ENCODE measurements at places on chromosomes 7 and 10.

- H3K4me1 ChIP-seq = peaks cover 2% of the 10 kb centered on the region
- H3K27ac ChIP-seq = no peak overlapping the region
- H3K4me3 ChIP-seq = no peak overlapping the region
- peaks cover 13% of the 10 kb centered on the region for H3K36me3 ChIP-seq
Measured at GRCh38 chr7:129665013-129665401, 53.5 kb downstream of the NRF1 start.

GRCh38 chr7:14144538-14144937, 155.1 kb upstream of the ETV1 start:
- H3K27ac ChIP-seq = no peak overlapping the region
- DNase-seq = no peak
- H3K4me1 ChIP-seq = no peaks in the 10 kb centered on the region
- H3K36me3 ChIP-seq = no peaks in the 10 kb centered on the region
- H3K27me3 ChIP-seq = no peaks in the 10 kb centered on the region

GRCh38 chr7:149524394-149524793, 26.8 kb upstream of the ZNF746 start:
- no peak overlapping the region for H3K27ac ChIP-seq
- H3K4me1 ChIP-seq = no peaks in the 10 kb centered on the region
- no peak for DNase-seq
- peaks cover 4% of the 10 kb centered on the region for H3K27me3 ChIP-seq
- H3K36me3 ChIP-seq = peaks cover 20% of the 10 kb centered on the region

GRCh38 chr7:57404967-57405421, 45.0 kb upstream of the ZNF716 start:
- no peak overlapping the region for H3K27ac ChIP-seq
- no peaks in the 10 kb centered on the region for H3K4me1 ChIP-seq
- no peaks in the 10 kb centered on the region for H3K27me3 ChIP-seq
- no peak for DNase-seq
- H3K4me3 ChIP-seq = no peak overlapping the region

- no peak overlapping the region for H3K27ac ChIP-seq
- DNase-seq = peak; percentile 5
- H3K27me3 ChIP-seq = no peaks in the 10 kb centered on the region
- H3K36me3 ChIP-seq = no peaks in the 10 kb centered on the region
- H3K4me3 ChIP-seq = no peak overlapping the region
Measured at GRCh38 chr7:80288175-80289122, 153.8 kb downstream of the GNAI1 start.

DNA sequence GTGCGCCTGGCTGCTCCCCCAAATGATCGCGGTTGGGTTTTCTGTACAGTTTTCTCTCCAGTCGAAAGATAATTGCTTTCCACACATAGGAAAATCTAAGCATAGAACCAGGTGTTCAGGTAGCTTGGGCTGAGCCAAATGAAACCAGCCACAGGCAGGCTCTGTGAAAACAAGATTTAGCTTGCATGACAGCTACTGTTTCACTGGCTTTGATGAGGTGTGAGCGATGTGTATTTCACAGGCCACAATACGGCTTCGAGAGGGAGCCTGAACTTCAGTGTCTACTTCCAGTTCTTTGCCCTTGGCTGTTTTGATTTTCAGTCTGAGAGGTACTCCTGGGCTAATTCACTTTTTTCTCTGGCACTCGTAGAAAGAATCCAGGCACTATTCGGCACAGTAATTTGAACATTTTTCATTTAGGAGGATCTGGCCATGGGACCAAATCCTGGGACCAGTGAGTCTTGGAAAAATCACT, 110.5 kb downstream of the JCAD start:
- H3K4me3 ChIP-seq = no peak overlapping the region
- H3K27me3 ChIP-seq = no peaks in the 10 kb centered on the region
- H3K4me1 ChIP-seq = no peaks in the 10 kb centered on the region
- no peak for DNase-seq

DNA sequence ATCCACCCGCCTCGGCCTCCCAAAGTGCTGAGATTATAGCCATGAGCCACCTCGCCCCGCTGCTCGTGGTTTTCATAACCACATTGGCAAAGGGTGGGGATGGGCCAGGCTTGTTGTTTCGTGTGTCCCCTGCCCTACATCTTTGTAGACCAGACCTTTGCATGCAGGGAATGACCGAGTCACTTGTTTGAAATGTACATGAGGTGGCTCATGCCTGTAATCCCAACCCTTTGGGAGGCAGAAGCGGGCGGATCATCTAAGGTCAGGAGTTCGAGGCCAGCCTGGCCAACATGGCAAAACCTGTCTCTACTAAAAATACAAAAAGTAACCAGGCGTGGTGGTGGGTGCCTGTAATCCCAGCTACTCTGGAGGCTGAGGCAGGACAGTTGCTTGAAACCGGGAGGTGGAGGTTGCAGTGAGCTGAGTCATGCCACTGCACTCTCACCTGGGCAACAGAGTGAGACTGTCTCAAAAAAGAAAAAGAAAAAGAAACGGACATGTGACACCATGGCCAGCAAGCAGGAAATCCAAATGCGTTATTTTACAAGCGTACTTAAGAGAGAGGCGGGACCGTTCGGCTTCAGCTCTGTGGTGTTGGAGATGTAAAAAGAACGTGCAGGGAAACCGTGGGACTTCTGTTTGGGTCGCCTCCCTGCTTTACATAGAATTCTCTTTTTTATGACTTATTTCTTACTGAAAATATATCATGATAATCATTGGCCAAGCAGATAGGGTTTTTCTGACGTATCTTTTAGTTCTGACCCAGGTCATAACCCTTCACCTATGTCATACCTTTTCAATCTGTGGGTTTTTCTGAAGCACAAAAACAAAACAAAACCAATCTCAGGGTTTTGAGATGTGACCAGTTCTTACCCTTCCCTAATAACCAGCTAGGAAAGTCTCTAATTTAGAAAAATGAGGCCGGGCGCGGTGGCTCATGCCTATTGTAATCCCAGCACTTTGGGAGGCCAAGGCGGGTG, 45.1 kb downstream of the WIPI2 start:
- peak overlapping the region; percentile 27 for H3K27ac ChIP-seq
- DNase-seq = no peak
- peaks cover 14% of the 10 kb centered on the region for H3K36me3 ChIP-seq
- no peak overlapping the region for H3K4me3 ChIP-seq

- peak overlapping the region; percentile 93 for H3K27ac ChIP-seq
- H3K4me1 ChIP-seq = peaks cover 95% of the 10 kb centered on the region
- peaks cover 12% of the 10 kb centered on the region for H3K36me3 ChIP-seq
- no peaks in the 10 kb centered on the region for H3K27me3 ChIP-seq
Measured at GRCh38 chr10:26448706-26449435, 10.7 kb downstream of the APBB1IP start.

DNA sequence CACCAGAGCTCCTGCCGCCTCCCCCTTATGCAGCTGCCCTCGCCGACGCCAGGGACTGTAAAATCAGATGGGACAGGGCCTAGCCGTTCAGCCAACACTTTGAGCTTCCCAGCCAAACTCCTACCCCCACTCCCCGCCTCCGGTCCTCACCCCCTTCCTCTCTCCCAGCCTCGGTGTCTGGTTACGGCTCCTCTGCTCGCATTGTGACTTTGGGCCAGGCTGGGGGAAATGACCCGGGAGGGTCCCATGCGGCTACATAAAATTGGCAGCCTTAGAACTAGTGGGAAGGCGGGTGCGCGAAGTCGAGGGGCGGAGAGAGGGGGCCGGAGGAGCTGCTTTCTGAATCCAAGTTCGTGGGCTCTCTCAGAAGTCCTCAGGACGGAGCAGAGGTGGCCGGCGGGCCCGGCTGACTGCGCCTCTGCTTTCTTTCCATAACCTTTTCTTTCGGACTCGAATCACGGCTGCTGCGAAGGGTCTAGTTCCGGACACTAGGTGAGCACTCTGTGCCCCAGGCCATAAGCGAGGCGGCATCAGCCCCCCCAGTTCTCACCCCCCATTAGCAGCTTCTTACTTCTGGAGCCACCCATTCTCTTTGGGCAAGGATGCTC, at the start of gene KAZALD1:
TSS of gene KAZALD1 (plus strand) at position 366 of the 608 bp plus-strand sequence. CDS start 604 bp downstream, outside the sequence.
- no peak for DNase-seq
- H3K4me1 ChIP-seq = peaks cover 18% of the 10 kb centered on the region
- no peaks in the 10 kb centered on the region for H3K36me3 ChIP-seq
- H3K27me3 ChIP-seq = peaks cover 19% of the 10 kb centered on the region
- peak within 1 kb of the TSS; percentile 95 for H3K27ac ChIP-seq

DNA sequence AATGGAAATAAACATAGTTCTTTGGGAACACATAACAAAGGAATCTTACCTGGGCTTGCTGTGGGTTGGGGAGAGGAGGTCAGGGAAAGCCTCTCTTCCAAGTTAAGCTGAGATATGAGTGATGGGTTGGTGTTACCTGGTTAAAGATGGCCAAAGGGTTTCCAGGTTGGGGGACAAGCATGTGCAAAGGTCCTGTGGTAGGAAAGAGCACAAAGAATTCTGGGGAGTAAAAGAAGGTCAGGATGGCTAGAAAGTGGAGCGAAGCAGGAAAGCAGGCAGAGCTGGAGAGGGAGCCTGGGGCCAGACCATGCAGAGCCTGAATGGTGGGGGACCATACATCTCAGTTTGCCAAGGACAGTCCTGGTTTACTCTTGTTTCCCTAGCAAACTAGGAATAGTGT, 133.2 kb downstream of the CFAP58 start:
- peaks cover 1% of the 10 kb centered on the region for H3K4me1 ChIP-seq
- H3K4me3 ChIP-seq = no peak overlapping the region
- peaks cover 15% of the 10 kb centered on the region for H3K27me3 ChIP-seq
- no peak for DNase-seq
- H3K27ac ChIP-seq = no peak overlapping the region

DNA sequence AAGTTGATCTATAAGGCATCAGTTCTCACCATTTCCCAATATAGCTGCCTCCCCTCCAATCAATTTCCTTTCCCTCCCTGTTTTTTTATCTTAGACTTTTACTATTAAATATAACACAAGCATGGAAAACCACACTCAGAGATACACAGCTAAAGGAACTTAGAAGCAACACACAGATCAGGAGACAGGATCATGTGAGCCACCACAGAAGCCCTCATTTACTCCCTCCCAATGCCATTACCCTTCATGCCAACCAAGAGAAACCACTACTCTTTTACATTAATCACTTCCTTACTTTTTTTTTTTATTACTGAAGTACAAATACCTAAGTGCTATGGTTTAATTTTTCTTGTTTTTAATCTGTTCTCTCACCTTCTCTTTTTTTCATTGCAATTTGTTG, 33.0 kb downstream of the COG5 start:
- no peak overlapping the region for H3K4me3 ChIP-seq
- DNase-seq = no peak
- peaks cover 25% of the 10 kb centered on the region for H3K36me3 ChIP-seq
- H3K27me3 ChIP-seq = no peaks in the 10 kb centered on the region

- no peaks in the 10 kb centered on the region for H3K27me3 ChIP-seq
- peak overlapping the region; percentile 25 for H3K27ac ChIP-seq
- H3K4me3 ChIP-seq = peak overlapping the region; percentile 57
- DNase-seq = no peak
- H3K4me1 ChIP-seq = peaks cover 80% of the 10 kb centered on the region
- no peaks in the 10 kb centered on the region for H3K36me3 ChIP-seq
Measured at GRCh38 chr10:35355971-35356724, 19.8 kb downstream of the CCNY start.

GRCh38 chr7:29684787-29685650, 121.3 kb upstream of the WIPF3 start:
- no peaks in the 10 kb centered on the region for H3K36me3 ChIP-seq
- DNase-seq = peak; percentile 32
- no peak overlapping the region for H3K27ac ChIP-seq
- peak overlapping the region; percentile 83 for H3K4me3 ChIP-seq

DNA sequence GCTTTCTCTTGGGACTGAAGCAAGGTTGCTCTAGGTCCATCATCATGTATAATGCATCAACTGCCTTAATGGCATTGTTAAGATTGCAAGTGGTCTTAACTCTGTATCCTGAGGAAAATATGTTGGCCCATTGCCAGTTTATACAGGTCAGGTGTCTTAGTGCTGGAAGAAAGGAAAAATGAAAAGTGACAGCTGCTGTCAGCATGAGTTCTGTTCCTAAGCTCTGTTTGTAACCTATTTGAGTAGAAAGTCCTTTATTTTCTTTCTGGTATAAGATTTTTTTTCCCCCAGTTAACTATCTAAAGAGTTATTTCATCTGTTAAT, 127.2 kb downstream of the SRI start:
- H3K36me3 ChIP-seq = no peaks in the 10 kb centered on the region
- peaks cover 16% of the 10 kb centered on the region for H3K4me1 ChIP-seq
- no peaks in the 10 kb centered on the region for H3K27me3 ChIP-seq
- H3K4me3 ChIP-seq = no peak overlapping the region
- no peak overlapping the region for H3K27ac ChIP-seq
- no peak for DNase-seq

GRCh38 chr7:741191-741671, 14.2 kb upstream of the PRKAR1B start:
- H3K4me1 ChIP-seq = peaks cover 8% of the 10 kb centered on the region
- H3K4me3 ChIP-seq = no peak overlapping the region
- no peak for DNase-seq

DNA sequence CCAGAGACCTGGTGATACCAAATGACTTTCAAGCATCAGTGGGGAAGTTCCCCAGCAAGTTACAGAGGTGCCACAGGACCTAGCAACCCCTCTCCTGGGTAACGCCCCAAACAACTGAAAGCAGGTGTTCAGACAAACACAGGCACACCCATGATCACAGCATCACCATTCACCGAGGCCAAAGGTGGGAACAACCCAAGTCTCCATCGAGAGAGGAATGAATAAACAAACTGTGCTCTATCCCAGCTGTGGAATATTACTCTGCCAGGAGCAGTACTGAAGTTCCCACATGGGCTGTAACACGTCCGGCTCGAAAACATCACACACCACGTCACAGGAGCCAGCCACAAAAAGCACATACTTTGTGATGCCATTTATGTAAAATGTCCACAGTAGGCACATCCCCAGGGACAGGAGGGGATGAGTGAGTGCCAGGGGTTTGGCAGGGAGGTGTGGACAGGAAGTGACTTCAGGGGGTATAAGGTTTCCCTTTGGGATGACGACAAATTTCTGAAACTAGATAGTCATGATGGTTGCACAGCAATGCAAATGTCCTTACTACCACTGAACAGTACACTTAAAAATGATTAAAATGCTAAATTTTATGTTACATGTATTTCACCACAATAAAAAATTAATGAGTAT, 222.8 kb downstream of the TNS3 start:
- no peaks in the 10 kb centered on the region for H3K36me3 ChIP-seq
- no peak overlapping the region for H3K4me3 ChIP-seq
- no peak for DNase-seq
- H3K27me3 ChIP-seq = no peaks in the 10 kb centered on the region
- peaks cover 3% of the 10 kb centered on the region for H3K4me1 ChIP-seq

- H3K27me3 ChIP-seq = peaks cover 5% of the 10 kb centered on the region
- no peak overlapping the region for H3K4me3 ChIP-seq
- peaks cover 5% of the 10 kb centered on the region for H3K4me1 ChIP-seq
- no peak overlapping the region for H3K27ac ChIP-seq
- no peak for DNase-seq
Measured at GRCh38 chr7:3164380-3164792, 120.7 kb upstream of the CARD11 start.

DNA sequence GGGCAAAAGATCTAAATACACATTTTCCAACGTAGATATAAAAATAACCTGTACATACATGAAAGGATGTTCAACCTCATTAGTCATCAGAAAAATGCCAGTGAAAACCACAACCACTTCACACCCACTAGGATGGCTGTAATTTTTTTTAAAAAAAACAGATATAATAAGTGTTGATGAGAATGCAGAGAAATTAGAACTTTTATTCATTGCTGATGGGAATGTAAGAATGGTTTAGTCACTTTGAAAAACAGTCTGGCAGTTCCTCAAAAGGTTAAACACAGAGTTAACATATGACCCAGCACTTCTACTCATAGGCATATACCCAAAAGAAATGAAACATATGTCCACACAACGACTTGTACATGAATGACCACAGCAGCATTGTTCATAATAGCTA, 32.3 kb upstream of the PRKCQ start:
- no peak for DNase-seq
- H3K27me3 ChIP-seq = no peaks in the 10 kb centered on the region
- H3K36me3 ChIP-seq = peaks cover 41% of the 10 kb centered on the region
- H3K27ac ChIP-seq = no peak overlapping the region
- H3K4me3 ChIP-seq = peak overlapping the region; percentile 52

Measured in naive thymus-derived CD8-positive, alpha-beta T cell (primary cell).